ENCODE measurements at places on chromosomes 6 and 20.

- DNase-seq, result no peak
These were observed 248.9 kb downstream of the PTPRK start for GRCh38 chr6:128271527-128271926.

DNA sequence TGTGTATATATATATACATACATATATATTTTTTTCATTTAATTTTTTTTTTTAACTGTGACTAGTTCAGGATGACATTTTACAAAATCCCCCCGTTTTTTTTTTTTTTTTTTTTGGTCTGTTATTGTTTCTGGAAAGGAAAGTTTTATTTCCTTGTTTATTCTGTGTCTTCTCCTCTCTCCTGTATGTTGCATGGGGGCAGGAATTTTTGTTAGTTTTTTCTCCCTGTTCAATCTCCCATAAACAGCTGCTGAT lies 32.4 kb upstream of the TXLNB start:
- no peak for DNase-seq

- peak; percentile 56 for DNase-seq
These were observed 804 bp downstream of the ELOVL5 start for GRCh38 chr6:53347921-53348370.

GRCh38 chr6:47196113-47196512 lies 113.6 kb downstream of the TNFRSF21 start:
- DNase-seq, result no peak

GRCh38 chr20:50848341-50848808 lies 53.5 kb downstream of the BCAS4 start:
- DNase-seq, result no peak

DNA sequence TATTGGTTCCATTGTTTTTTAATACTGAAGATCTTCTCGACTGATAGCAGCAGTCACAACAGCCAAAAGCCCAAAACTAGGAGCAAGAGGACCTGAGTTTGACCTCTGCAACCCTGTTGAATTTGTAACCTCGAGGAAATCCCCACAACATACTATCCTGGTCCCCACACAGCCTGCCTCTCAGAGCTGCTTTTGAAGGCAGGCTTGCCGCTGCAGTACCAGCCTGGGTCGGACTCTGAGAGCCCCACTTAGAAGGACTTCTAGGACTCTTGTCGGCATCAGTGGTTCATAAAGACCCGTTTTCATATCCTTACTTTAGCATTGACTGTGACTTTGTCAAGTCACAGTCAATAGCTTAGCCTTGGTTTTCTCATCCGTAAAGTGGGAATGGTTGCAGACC lies 49.3 kb downstream of the EBF4 start:
- no peak for DNase-seq

GRCh38 chr6:45684476-45684875 lies 306.7 kb upstream of the SUPT3H start:
- DNase-seq, result no peak

DNA sequence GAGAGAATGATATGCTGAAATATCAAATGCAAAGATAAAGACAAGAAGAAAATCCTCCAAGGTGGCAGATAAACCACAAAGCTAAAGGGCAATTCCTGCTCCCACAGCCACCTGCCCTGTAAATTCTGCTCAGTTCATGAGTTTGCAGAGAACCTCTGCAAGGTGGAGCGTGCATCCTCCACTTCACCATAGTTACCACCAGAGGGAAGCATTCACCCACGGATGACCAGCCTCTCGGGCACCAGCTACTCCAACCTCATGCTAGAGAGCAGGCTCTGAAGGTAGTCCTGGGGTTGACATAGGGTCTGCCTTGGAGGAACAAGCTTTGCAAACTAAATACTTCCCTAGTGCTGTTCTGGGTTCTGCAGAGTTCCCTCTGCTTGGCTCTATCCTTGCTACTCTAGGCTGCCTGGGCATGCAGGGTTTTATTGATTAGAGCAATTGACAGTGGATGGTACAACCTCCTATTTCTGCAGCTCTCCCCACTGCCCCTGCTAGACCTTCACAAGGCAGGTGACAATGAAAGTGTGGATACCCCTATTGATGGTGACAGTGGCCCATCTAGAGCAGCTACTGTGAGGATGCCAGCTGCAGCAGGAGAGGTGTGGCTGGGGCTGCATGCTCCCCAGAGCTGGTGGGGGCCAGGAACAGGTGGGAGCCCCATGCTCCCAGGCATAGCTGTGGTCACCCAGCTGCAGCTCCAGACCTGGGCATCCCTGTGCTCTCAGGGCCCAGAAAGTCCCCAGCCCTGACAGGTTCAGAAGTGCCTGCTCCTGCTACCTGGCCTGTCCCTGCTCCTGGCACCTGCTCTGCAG lies 51.1 kb downstream of the GGTLC1 start:
- DNase-seq, result peak; percentile 42
